ENCODE measurements at places on chromosomes 6 and 20.

DNA sequence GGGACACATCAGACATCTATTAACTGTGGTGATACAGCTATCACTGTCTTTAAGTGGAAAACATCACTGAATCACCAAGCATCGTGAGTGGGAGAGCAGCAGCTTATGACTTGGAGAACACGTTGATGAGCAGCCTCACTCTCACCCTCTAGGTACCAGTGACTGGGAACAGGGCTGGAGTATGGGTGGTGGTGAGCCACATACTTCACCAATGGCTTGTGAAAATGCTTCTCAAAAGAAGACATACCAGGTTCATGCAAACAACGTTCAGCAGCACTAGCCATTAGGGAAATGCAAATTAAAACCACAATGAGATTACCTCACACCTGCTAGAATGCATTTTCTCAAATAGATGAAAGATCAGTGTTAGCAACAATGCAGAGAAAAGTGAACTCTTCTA lies 25.3 kb downstream of the SNX5 start:
- DNase-seq: no peak

GRCh38 chr6:106631346-106631745 lies 2.0 kb downstream of the QRSL1 start:
- DNase-seq: peak; percentile 56

- no peak for DNase-seq
Observed at GRCh38 chr6:13006578-13007300, 290.2 kb downstream of the PHACTR1 start.

GRCh38 chr6:1449896-1450295 lies 60.5 kb downstream of the FOXF2 start:
- DNase-seq: peak; percentile 71

GRCh38 chr6:169833258-169833794 lies 81.9 kb downstream of the ERMARD start:
- no peak for DNase-seq

DNA sequence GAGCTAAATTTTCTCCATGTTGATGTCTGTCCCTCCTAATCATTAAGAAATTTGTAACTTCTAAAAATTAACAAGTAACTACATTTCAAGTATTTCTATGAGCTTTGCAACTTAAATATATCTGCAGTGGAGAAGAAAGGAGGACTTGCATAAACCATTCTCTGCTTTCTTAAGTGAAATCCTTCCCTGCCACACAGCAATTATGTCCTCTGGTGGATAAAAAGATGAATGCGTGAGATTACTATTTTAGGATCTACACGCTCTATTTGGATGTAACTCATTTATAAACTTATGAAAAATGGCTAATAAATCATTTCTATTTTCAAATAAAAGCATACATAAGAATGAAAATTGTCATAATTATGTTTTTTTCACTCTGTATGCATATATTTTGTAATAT lies 338.0 kb upstream of the PTCHD4 start:
- DNase-seq: no peak

DNA sequence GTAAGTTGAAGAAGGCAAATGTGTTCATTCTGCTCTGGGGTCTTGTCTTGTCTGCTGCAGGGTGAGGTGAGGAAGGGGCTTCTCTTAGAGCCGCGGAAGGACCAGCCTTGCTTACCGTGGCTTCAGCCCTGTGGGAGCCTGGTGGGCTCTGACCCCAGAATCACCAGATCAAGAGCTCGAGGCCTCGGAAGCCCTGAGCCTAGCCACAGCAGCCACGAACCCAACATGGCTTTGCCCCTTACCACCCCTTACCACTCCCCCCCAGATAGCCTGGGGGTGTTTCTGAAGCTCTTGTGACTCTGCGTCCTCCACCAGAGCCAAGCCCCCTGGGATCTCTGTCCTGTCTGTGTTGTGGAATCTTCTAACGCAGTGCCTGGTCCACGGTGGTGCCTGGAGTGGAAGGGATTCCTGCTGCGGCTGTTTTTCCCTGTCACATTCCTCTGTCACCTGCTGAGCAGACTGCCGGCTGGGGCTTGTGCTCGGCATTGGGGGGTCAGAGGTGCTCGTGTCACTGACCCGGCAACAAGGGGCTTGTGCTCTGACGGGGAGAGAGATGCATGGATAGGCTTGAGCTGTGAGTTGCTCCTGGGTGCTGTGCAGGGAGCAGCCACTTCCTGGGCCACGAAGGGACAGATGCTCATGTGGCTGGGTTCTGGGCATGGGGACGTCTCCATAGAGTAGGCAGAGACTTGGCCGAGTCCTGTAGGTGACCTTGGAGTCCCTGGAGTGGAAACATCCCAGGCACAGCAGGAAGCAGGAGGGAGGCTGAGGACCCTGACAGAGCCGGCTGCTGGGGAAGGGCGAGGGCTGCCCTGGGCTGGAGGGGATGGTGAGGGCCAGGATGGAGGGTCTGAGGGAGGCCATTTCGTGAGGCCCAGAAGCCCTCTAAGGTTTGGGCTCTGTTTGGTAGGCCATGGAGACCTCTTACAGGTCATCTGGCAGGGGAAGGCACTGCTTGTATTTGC lies 316.0 kb downstream of the QKI start:
- DNase-seq: no peak

GRCh38 chr20:19137641-19138040 lies 74.8 kb upstream of the SLC24A3 start:
- DNase-seq: no peak

DNA sequence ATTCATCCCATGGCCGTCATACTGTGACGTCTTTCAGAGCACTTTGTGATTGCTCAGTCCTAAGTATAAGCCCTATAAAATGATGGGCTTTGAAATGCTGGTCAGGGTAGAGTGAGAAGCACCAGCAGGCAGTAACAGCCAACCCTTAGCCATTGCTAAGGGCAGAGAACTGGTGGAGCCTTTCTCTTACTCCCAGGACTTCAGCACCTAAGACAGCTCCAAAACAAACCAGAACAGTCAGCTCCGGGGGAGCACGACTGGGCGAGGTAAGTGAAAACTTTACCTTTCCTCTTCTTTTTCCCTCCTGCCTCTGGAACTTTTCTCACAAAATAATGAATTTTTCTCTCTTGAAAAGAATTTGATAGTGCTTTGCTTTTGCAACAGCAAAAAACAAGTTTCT lies at the start of gene VIP:
VIP (plus strand) TSS at position 104 of the 400 bp plus-strand sequence. CDS start 1,381 bp downstream, outside the sequence.
- DNase-seq: peak; percentile 24

DNA sequence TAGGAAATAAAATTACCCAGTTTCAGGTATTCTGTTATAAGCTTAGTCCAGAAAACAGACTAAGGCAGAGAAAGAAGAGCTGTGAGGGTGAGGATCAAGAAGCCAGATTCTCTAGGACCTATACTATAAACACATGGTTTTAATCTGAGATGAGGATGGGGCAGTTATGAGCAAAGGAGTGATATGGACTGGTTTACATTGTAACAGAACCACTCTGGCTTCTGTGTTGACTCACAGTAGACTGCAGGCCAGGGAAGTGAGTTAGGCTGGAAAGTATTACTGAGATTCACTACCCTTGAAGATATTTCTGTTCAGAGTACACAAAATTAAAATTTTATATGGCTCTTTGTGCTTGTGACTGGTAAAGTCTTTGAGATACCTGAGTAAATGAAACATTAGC lies 3.2 kb upstream of the RWDD1 start:
- DNase-seq: no peak

GRCh38 chr6:128350416-128351254 lies 169.8 kb downstream of the PTPRK start:
- DNase-seq: no peak

DNA sequence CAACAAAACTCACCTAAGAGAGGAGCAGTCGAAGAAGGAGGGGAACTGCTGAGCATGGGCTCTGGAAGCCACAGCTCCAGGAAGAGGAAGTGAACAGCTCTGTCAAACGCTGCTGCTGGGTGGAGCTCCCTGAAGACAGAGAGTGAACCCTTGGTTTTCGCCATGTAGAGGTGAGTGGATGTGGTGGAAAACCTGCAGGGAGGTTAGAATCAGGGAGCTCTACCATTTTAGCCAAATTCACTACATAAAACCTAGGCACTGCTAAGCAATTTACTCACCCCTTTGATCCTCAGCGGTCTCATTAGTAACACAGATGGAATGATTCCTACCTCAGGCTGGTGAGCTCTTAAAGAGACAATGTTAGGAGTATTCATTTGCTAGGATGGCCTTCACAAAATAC lies 19.4 kb upstream of the TFAP2A start:
- no peak for DNase-seq

GRCh38 chr6:53643481-53643965 lies 22.0 kb downstream of the KLHL31 start:
- no peak for DNase-seq

DNA sequence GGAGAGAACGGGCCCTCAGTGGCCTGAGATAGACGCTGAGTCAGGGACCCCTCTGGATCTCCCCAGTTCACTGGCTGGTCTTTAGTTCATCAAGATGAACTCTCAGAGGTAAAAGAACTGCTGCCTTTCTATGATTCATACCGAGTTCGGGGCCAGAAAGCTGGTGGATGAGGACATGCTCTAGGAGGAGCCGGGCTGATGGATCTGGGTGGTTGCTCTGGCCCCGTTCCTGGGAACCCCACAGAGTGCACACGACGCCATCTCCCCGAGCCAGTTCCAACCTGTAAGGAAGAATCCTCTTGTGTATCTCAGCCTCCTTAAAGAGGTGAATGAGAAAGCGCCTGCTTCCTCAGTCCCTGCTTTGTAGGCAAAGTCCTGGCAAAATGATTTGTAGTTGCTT lies 142.6 kb upstream of the PDE10A start:
- DNase-seq: no peak

All from SJSA1 (cell line).